Activated CD8-positive, alpha-beta memory T cell treated with anti-CD3 and anti-CD28 coated beads, Interleukin-2, amount 10 ng/mL, durations not matched to agents 7 days and 5 days (primary cell): ENCODE measurements at places on chromosomes 4 and X. TPM values are rescaled to one million over a fixed set of nuclear protein-coding genes. Genes with fewer than 3 reads are reported as not detected.

BGN gene
- total RNA-seq: not detected

GRCh38 chrX:22634751-22635150 is 362.0 kb downstream of the CBLL2 start:
- no peak overlapping the region for H3K4me3 ChIP-seq
- no peak for DNase-seq
- no peak overlapping the region for H3K27ac ChIP-seq
- no peaks in the 10 kb centered on the region for H3K36me3 ChIP-seq

- no peaks in the 10 kb centered on the region for H3K4me1 ChIP-seq
- no peak overlapping the region for H3K27ac ChIP-seq
- peaks cover 2% of the 10 kb centered on the region for H3K27me3 ChIP-seq
- H3K36me3 ChIP-seq: no peaks in the 10 kb centered on the region
- no peak overlapping the region for H3K4me3 ChIP-seq
Observed at GRCh38 chr4:26464420-26465095, 25.7 kb downstream of the CCKAR start.

DNA sequence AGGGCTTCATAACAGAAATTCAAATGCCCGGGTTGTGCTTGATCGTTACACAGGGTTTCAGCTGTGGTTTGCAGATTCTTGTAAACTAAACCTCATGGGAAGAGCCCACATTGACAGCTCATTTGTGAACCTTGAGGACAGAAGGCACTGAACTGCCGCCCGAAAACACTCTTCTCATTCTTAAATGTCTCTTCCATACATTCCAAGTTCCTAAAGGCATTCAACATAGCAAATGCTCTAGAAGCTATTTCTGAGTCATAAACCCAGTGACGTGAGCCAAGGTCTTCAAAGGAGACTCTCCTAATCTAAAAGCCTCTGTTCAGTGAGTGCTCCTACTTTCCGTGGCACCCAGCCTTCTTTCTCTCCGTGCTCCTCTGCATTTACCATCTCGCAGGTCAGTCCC is 737.8 kb upstream of the FRG1 start:
- H3K4me1 ChIP-seq: peaks cover 9% of the 10 kb centered on the region
- H3K27me3 ChIP-seq: no peaks in the 10 kb centered on the region
- H3K4me3 ChIP-seq: no peak overlapping the region
- H3K36me3 ChIP-seq: no peaks in the 10 kb centered on the region
- H3K27ac ChIP-seq: peak overlapping the region; percentile 26

NDNF gene
- not detected for total RNA-seq

EIF1AX gene
- 58.4 TPM for total RNA-seq

DNA sequence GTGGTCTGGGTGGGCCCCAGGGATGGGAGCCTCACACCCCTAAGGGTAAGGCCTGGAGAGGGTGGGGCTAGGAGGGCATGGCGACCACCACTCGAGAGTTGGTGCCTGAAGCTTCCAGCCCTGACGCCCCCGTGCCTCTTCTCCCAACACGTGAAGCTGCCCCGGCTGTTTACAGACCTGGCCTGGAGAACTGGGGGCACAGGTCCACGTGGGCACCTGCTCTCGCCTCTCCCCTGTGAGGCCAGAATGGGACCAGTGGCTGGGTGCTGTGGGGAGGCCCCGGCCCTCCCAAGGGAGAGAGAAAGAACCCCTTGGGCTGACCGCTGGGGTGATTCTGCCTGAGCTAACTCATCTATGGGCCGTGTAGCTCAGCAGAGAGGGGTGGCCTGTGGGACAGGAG is 15.5 kb downstream of the NAT8L start:
- H3K36me3 ChIP-seq: no peaks in the 10 kb centered on the region
- H3K4me3 ChIP-seq: no peak overlapping the region
- no peak overlapping the region for H3K27ac ChIP-seq
- no peak for DNase-seq
- no peaks in the 10 kb centered on the region for H3K4me1 ChIP-seq

DNA sequence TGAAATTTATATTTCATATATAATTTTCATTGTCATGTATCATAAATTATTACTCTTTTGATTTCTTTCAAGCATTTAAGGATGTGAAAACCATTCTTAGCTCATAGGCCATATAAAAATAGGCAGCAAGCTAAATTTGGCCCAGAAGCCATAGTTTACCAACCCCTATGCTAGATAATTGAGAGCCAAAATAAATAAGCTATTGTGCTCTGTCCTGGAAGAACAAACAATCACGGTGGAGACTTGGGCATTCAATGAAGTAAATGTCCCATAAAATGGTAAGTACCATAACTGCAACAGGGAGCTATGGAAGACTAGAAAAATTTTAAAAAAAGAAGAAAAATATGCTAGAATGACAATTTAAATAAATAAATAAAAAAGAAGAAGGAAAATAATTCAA is 60.9 kb upstream of the PACRGL start:
- H3K4me1 ChIP-seq: no peaks in the 10 kb centered on the region
- H3K27ac ChIP-seq: no peak overlapping the region
- no peak for DNase-seq
- H3K27me3 ChIP-seq: peaks cover 3% of the 10 kb centered on the region
- H3K4me3 ChIP-seq: no peak overlapping the region
- no peaks in the 10 kb centered on the region for H3K36me3 ChIP-seq

BTK gene
- 0.41 TPM for total RNA-seq

GRCh38 chr4:78599931-78600375 is 48.4 kb downstream of the ANXA3 start:
- peaks cover 24% of the 10 kb centered on the region for H3K27me3 ChIP-seq
- H3K36me3 ChIP-seq: no peaks in the 10 kb centered on the region
- H3K4me1 ChIP-seq: no peaks in the 10 kb centered on the region
- DNase-seq: no peak
- H3K4me3 ChIP-seq: no peak overlapping the region
- H3K27ac ChIP-seq: no peak overlapping the region
